Liver (tissue), 10 donors: ENCODE measurements at places on chromosomes 6 and 20. TPM values are rescaled to one million over a fixed set of nuclear protein-coding genes. Genes with fewer than 3 reads are reported as not detected.

CNKSR3 gene
- 22.7 TPM for total RNA-seq

DNA sequence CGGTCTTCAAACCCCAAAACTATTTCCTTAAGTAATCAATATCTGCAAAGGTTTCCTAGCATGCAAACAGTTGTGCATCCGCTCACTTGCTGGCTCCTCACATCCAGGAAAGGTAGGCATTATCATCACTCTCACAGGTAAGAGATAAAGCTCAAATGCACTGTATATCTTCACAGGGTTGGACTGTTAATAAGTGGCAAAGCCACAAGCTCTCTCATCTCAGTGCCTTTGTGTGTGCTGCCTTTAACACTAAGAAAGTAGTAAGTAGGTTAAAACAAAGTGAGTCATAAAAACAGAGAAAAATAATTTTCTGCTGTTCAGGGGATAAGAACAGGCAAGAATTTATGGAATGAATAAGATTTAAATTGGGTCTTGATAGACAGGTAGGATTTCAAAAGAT lies 21.3 kb downstream of the MAN1A1 start:
- peaks cover 4% of the 10 kb centered on the region for H3K36me3 ChIP-seq
- no peaks in the 10 kb centered on the region for H3K27me3 ChIP-seq
- no peak for DNase-seq
- H3K27ac ChIP-seq: no peak overlapping the region
- H3K4me3 ChIP-seq: no peak overlapping the region

GRCh38 chr6:43833223-43833995 lies 63.4 kb downstream of the VEGFA start:
- no peak overlapping the region for H3K27ac ChIP-seq
- no peaks in the 10 kb centered on the region for H3K36me3 ChIP-seq
- peaks cover 7% of the 10 kb centered on the region for H3K4me1 ChIP-seq
- no peak overlapping the region for H3K4me3 ChIP-seq
- no peak for DNase-seq

VGLL2 gene
- total RNA-seq: not detected

GRCh38 chr6:101722991-101723579 lies 329.6 kb downstream of the GRIK2 start:
- no peaks in the 10 kb centered on the region for H3K4me1 ChIP-seq
- DNase-seq: no peak
- H3K27ac ChIP-seq: no peak overlapping the region
- no peak overlapping the region for H3K4me3 ChIP-seq
- H3K36me3 ChIP-seq: no peaks in the 10 kb centered on the region

- no peaks in the 10 kb centered on the region for H3K36me3 ChIP-seq
- H3K27ac ChIP-seq: no peak overlapping the region
- no peak for DNase-seq
- H3K27me3 ChIP-seq: no peaks in the 10 kb centered on the region
Measured at GRCh38 chr6:106181664-106182418, 95.7 kb downstream of the PRDM1 start.
